ENCODE measurements at places on chromosomes 6 and 20.

- no peak for DNase-seq
These were observed 1304.6 kb downstream of the EPHA7 start for GRCh38 chr6:92114797-92115196.

DNA sequence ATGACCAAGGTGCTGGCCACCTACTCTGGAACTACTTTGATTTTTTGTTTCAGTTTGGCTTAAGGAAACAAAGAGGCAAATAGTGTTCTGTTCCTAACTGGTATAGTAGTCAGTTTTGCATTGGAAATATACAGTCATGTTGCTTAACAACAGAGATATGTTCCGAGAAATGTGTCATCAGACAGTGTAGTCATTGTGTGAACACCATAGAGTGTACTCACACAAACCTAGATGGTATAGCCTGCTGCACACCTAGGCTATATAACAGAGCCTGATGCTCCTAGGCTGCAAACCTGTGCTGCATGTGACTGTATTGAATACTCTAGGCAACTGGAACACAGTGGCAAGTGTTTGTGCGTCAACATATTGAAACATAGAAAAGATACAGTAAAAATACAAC is 80.4 kb downstream of the ARID1B start:
- peak; percentile 64 for DNase-seq

DNA sequence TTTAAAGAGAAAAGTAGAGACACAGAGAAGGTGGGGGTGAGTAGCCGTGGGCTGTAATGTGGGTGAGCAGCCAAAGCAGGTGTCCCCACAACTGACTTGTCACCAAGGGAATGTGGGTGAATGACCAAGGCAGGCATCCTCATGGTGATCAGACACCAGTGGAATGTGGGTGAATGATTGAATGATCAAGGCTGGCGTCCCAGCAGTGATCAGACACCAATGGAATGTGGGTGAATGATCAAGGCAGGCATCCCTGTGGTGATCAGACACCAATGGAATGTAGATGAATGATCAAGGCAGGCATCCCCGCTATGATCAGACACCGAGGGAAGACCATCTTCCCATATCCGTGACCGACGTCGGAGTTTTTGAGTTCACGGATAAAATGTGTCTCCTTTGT is 49.8 kb upstream of the OR14J1 start:
- no peak for DNase-seq

DNA sequence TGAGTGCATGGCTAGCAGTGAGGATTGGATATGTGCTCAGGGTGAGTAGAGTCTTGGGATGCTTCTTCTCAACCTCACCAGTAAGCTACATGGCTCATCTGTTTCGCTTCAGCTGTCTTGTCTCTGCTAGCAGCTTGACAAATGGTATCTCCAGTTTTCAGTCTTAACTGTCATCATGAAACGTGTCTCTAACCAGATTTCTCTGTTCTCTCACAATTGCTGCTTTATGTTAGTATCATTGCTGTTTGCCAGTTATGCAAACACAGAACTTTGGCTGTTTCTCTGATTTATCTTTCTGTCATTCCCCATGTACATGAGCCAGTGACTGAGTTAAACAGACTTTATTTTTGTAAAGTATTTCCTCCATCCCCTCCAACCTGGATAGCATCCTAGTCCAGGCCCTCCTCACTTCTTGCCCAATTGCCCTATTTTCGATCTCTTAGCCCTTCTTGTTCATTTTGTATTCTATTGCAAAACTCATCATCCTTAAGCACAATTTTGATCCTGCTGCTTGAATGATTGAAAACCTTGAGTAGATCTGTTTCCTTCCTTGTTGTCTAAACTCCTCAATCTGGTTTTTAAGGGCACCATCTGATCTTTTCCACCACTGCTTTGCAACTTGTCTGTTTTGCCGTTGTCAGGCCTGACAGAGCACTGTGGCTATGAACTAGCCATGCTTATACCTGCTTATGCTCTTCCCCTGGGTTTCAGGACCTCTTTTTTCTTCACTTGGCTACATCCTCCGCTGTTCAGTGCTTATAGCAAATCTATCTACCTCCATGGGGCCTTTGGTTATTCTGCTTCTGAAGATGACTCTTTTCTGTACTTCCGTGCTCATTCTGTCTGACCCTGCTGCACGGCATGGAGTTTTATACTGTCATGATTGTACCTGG is 37.7 kb upstream of the ADIG start:
- DNase-seq = no peak

DNA sequence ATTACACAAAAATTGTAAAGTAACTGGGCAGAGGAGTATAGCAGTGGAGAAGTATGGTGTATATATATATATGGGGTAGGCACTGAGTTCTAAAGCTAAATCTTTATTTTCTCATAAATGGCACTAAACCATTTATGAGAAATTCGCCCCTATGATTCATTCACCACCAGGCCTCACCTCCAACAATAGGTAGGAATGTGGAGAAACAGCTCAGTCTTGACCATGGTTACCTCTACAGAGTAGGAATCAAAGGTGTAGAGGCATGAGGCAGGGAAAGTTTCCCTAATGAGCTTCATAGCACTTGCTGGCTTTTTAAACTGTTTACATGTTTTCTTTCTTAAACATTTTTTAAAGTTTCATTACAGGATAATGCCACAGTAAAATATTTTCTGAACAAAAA is 36.9 kb upstream of the SUMO4 start:
- DNase-seq = no peak

GRCh38 chr6:52283111-52283510 is 1.4 kb downstream of the MCM3 start:
- DNase-seq = no peak

- DNase-seq = no peak
These were observed 77.3 kb downstream of the C6orf52 start for GRCh38 chr6:10617008-10617696.

DNA sequence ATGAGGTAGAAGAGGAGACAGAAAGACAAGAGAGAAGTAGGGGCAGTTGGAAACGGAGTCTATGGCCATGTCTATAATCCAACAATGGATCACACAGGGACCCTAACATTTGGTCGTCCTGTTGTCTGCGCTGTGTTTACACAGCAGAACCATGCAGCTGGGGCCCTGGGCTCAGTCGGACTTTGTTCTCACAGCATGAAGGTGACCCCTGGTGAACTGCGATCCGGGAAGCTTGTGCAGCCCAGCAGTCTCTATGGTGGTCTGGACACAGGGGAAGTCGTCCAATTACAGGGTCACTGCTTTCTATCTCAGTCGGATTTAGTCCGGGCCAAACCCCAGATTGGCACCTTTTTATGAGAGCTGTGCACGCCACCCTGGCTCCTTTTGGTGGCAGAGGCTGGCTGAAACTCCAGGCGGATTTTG is 153.6 kb downstream of the FOXA2 start:
- no peak for DNase-seq

GRCh38 chr6:119197271-119197670 is 118.8 kb upstream of the FAM184A start:
- DNase-seq = no peak

DNA sequence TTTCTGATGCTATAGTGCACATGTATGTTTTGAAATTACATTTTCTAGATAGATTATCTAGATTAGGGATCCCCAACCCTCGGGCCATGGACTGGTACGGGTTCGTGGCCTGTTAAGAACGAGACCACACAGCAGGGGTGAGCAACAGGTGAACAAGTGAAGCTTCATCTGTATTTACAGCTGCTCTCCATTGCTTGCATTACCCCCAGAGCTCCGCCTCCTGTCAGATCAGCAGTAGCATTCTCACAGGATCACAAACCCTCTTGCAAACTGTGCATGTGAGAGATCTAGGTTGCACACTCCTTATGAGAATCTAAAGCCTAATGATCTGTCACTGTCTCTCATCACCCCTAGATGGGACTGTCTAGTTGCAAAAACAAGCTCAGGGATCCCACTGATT is 10.4 kb downstream of the CEP57L1 start:
- DNase-seq = no peak

Measured in fibroblast of pulmonary artery (primary cell).